ENCODE measurements at places on chromosomes 6 and 20.

DNA sequence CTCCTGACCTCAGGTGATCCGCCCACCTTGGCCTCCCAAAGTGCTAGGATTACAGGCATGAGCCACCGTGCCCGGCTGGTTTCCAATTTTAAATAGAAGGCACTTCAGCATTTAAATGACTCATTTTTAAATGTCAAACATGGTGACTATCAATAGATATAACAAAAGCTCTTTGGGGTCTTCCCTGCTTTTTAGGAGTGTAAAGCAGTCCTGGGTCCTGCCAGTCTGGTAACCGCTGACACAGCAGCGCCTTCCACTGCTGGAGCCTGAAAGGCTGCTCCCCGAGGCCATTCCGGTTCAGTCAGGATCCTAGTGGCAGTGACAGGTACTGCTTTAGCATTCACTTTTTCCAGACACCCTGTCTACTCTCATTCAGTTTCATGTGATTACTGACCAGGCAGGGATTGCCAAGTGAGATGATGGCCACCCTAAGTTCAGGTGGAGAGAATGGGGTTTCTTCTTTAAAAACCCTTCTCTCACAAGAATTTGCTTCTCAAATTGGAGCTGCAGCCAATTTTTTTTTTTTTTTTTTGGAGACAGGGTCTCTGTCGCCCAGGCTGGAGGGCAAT is 5.1 kb downstream of the DIDO1 start:
- no peak for DNase-seq

GRCh38 chr20:45111799-45112471 is 3.0 kb downstream of the WFDC5 start:
- DNase-seq, result no peak

- no peak for DNase-seq
Observed at GRCh38 chr6:151753581-151753980, 53.9 kb upstream of the ESR1 start.

- DNase-seq, result no peak
Observed at GRCh38 chr20:40545478-40545877, 143.6 kb downstream of the MAFB start.

DNA sequence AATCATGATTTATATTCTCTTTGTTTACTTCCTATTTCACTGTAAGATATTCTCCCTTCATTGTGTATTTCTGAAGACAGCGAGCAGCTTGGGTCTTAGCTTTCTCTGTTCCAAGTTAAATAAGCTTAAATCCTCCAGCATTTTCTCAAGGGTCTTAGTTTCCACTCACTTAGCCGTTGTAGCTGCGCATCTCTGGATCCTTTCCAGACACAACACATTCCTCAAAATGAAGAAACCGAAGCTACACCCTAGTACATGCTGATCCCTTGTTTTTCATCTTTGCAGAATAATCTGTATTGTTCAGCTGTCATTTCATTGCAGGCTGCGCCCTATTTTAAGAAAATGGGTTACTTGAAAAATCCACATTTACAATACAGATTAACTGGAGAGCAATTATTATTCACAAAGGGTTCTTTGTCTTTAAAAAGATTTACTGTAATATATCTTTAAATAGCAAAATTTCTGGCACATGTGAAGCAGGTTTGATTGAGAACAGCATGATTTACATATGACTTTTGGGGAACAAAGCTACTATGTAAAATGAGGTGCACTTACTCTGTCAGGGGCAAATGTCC is 375.8 kb downstream of the QKI start:
- DNase-seq, result peak; percentile 49

- peak; percentile 85 for DNase-seq
Observed at GRCh38 chr6:107114926-107115694, at the start of gene BEND3. Gene BEND3 (minus strand): TSS chr6:107115515. CDS start chr6:107099285, 16,230 bp downstream.

DNA sequence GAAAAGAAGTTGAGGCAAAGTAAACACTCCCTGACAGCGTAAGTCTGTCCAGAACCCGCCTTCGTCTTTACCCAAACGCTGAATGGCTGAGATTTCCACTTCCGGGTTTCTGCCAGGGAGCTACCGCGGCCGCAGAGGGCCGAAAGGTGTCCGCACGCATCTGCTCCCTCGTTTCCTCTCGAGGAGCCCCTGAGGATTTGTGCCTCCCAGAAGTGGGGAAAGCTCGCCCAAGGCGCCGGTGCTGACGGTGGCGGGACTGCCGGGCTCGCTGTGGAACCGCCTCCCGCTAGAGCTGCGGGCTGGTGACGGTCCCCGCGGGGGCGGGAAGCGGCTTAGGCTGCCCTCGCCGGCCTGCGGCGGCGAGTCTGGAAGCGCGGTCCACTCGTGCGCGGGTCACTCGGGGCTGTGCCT is 1760.2 kb upstream of the DEFB115 start:
- DNase-seq, result no peak

DNA sequence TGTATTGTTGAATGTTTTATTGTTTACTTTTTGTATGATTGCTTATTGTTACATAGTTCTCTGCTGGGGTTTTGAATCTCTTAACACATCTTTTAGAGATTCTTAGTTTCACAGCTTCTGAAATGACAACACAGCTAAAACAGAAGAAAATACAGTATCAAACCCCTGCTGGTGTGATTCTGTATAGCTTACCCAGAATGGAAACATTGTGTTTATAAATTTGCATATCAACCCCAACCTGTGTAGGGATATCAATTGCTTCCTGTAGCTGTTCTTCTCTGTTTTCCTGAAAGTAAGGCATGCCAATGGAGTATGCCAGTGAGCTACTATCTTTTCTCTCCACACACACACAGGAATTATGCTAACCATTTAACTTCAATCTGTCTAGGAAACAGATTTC is 64.3 kb upstream of the ID4 start:
- no peak for DNase-seq

DNA sequence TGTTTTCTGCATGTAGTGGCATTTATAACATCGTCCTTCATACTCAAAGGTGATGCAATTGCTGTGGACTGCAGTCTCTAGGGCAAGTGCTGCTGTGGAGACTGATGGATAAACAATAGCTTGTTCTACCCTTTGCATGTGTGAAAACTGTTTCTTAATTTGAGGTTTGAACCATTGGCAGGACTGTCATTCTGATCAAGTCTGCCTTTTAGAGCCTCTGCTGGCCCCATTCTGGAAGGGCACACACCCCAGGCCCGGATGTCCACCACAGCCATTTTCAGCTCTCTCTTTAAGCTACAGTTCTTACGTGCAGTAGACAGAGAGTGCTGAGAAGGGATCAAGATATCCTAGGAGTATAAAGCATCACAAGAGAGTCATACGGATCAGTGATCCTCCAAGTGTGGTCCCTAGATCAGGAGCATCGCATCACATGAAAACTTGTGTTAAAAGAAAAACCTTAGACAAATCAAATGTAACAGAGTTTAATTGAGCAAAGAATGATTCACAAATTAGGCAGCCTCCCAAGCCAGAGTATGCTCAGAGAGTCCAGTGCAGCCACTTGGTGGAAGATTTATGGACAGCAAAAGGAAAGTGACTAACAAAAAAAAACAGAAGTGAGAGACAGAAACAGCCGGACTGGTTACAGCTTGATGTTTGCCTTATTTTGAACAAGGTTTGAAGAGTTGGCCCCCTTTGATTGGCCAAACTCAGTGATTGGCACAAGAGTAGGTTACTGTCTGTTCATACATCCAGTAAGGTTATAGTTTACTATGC is 52.0 kb downstream of the FRK start:
- DNase-seq, result no peak

DNA sequence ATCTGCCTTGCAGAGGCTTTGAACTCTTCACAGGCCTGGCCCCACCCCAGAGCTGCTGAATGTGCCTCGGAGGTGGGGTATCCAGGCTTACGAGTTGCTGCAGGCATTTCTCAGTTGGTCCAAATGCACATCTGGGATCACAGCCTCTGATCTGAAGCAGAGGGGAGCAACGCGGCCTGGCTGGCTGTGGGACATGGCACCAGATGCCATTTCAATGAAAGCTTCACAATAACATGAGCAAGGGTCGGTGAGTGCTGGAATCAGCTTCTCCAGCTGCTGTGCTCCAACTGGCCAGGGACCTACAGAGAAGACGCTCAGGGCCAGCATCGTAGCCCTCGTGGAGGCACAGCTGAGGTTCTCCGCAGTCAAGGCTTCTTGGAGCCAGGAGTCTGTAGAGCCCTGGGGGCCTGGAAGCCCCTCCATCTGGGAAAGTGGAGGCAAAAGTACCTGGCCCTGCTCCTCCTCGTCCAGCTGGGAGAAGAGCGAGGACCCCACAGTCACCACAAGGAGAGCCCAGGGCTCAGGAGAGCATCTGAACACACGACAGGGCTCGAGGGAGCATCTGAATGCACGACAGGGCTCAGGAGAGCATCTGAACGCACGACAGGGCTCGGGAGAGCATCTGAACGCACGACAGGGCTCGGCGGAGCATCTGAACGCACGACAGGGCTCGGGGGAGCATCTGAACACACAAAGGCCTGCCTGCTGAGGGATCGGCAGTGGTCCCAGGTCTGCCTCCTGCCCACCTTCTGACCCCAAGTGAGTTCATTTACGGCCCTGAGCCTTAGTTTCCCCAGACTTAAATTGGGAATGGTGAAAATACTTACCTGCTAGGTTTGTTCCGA is 165.2 kb downstream of the DLL1 start:
- no peak for DNase-seq

DNA sequence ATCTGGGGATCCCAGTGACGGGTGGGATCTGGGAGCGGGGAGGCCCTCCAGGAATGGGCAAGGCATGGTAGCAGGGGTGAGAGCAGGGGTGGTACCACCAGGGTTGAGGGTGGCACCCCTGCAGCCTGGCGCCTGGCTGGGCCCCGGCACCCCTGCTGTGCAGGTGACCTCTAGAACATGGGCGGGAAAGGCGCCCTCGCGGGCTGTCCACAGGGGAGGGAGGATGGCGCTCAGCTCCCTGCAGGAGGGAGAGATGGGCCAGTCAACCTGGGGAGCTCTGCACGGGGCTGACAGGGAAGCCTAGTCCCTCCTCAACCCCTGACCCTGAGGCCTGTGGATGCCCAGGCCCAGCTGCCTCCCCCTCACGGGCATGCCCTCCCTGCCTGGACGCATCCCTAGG is 61.6 kb upstream of the SLCO4A1 start:
- DNase-seq, result no peak

GRCh38 chr6:101443315-101443714 is 49.8 kb downstream of the GRIK2 start:
- no peak for DNase-seq

GRCh38 chr6:4802312-4802935 is 26.2 kb downstream of the CDYL start:
- no peak for DNase-seq

DNA sequence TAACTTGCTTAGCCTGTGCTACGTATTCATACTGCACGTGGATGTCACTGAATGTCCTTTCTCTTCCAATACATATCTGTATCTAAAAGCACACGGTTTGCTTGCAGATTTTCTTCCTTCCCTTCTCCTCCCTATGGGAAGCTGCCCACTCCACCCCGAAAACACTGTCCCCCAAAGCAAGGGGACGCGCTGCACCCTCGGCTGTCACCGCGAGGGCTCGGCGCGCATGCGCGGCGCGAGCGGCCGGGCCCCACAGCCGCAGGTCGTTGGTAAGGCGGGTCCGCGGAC is 659 bp downstream of the TMX4 start:
- DNase-seq, result no peak

DNA sequence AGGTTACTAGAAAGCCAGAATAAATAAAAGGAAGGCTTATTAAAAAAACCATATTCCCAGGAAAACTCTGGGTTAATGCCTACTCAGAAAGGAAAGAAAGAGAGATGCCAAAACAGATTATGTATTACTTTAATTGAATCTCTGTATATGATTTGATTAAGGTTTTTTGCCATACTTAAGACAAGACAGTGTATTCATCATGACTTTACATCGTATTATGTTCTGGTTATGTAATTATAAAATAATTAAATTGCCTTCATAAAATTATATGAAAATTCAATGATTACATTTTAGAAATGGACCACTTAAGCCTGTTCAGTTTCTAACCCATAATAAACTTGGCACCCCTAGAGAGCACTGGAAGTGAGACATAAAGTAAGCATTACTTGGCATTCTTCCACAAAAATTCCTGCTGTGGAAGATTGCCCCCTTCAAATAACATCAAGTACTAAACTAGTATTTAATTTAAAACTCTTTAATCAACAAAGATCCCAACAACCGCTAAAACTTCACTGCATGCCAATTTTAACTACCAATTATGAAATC is 20.8 kb upstream of the IBTK start:
- DNase-seq, result no peak

- no peak for DNase-seq
Observed at GRCh38 chr6:152404936-152405595, 232.1 kb downstream of the SYNE1 start.

DNA sequence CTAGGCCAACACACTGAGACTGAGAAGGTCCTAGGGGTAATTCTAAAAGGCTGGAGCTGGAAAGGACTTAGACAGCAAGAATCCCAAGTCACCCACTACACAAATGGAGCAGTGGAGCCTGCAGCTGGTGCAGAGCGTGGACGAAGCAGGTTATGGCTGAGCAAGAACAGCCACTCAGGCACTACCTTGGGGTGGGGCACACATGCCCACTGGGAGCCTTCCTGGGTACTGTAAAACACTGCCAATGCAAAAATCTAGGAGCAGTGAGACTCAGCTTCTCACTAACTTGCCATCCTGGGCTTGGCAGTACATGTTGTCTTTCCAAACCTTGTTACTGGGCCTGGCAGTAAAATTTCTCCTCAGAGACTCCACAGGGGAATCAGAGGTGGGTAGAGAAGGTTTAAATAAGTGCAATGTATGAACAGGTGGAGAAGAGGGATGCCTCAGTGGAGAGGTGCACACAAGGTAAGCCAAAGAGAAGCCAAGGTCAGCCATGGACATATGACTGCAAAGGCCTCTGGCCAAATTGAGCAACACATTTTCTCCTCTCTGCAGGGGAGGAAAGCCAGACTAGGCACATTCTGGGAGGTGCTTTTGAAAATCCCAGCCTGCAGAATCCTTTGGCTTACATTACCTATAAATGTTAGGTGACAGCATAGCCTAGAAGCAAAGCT is 105.6 kb downstream of the TNFRSF21 start:
- DNase-seq, result no peak

DNA sequence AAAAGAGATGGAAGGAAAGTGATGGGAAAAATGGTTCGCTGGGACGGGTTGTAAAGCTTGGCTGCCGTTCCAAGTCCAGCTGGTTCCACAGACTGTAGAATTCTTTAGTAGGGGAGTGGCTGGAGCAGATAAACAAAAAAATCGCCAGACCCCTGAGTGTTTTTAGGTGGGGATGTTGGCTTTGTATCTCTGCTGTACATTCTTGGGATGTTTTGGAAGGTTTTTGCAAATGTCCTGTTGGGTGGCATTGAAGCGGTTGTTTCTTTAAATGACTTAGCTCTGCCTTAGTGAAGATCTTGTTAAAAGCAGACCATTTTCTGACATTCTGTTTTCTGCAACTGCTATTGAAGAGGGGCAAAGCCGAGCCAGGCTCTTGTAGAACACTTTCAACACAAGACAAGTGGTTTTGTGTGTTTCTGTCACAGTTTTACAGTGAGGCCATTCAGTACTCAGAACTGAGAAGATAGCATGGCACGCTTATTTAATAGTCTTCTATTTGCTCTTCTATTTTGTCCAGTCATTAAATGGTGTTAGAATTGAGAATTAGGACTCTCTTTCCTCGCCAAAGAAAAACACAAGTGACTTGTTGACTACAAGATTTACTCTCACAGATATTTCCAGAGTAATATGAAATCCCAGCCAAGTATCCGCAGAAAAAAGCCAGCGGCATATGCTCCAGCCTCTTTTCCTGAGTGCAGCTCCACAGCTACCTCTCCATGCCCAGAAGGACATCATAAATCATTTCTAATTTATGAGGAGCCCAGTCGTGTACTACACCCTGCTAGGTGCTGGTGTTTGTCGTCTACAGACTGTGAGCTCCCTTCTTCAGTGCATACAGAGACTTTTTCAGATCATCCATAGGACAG is 65.8 kb downstream of the PHACTR2 start:
- DNase-seq, result peak; percentile 84

- DNase-seq, result no peak
Observed at GRCh38 chr20:22921595-22922421, 113.3 kb upstream of the SSTR4 start.

- no peak for DNase-seq
Observed at GRCh38 chr6:139131736-139132280, 3.1 kb upstream of the HECA start.

All from left lung (tissue), 14 donors.